ENCODE measurements at places on chromosomes 5 and 9.
A peak's percentile ranks its signal among the peaks of the same experiment; 100 is the strongest.

GRCh38 chr5:12999667-13000066 is 944.8 kb downstream of the DNAH5 start:
- DNase-seq = no peak

DNA sequence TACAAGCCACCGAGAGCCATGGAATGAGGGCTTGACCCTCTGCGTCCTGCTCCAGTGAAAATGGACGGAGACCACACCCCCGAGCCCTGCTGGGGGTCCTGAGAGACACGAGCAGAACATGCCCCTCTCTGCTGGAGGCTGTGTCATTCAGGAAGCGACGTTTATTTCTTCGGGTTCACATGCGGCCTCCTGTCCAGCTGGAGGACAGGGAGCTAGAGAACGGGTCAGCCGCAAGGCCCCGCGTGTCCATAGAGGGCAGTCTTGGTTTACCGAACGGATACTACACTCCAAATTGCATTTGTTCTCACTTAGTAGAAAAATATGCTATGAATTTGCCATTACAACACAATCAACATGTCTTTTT is 36.1 kb downstream of the MRPL36 start:
- DNase-seq = peak; percentile 42

GRCh38 chr9:133102190-133103021 is 18.6 kb downstream of the RALGDS start:
- DNase-seq = no peak

GRCh38 chr5:115838885-115839518 is 2.4 kb downstream of the ATG12 start:
- peak; percentile 15 for DNase-seq

GRCh38 chr5:43171926-43172325 is 20.1 kb upstream of the NIM1K start:
- no peak for DNase-seq

- peak; percentile 49 for DNase-seq
Measured at GRCh38 chr9:5442400-5443011, 4.8 kb upstream of the PLGRKT start.

GRCh38 chr9:14520341-14520740 is 172.9 kb downstream of the ZDHHC21 start:
- no peak for DNase-seq

GRCh38 chr9:115018547-115019435 is 88.4 kb upstream of the TNFSF8 start:
- no peak for DNase-seq

DNA sequence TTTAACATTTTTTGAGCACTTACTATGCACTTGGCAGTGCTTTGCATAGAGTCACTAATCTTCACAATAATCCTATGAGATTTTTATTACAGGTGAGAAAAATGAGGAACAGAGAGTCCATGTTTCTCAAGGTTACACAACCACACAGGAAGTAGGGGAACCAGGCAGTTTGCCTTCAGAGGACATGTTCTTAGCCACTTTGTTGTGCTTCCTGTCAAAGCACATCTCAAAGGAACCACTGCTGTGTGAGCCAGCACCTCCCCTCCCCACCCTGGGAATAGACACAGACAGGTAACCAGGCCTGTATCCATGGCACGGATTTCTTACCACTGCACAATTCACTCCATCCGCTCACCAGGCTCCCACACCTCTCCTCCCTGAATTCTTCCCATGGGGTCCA is 6.3 kb upstream of the DNAJB5 start:
- DNase-seq = no peak

GRCh38 chr9:89903141-89903475 is 298.3 kb downstream of the GADD45G start:
- DNase-seq = no peak

DNA sequence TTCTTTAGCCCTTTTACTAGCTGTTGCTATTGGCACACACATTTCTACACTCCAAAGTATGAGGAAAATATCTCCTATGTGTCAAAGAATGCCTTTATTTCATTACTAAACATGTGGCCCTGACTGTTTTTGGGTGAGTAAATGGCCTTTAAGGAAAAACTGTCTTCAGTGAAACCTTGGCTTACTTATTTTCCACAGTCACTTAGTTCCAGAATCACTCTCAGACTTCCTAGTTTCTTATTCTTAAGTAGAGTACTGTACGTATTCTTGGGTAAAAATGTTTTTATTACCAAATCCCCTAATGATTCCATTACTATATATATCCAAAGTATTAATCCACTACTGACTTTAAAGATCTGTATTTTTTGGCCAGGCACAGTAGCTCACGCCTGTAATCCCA is 27.5 kb downstream of the ERP44 start:
- DNase-seq = no peak

GRCh38 chr9:125435776-125436612 is 174.4 kb downstream of the GAPVD1 start:
- no peak for DNase-seq

DNA sequence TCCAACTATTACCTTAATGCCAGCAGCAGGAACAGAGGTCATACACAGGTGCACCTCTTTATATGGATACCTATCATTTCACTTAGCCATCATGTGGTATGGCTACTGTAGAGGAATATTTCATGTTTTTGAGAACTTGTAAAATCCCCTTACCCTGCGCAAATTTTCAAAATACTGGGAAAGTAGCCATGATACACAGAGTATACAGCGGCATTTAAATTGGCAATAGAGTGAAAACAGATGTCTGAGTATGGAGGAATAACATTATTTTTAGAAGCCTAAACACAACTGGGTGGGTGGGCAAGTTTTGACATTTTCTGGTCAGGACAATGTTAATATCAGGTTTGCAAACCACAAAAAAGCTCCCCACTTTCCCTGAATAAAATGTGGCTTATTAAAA is 109.5 kb downstream of the SMIM23 start:
- no peak for DNase-seq

GRCh38 chr9:132877824-132878694 is at the start of gene AK8:
Gene AK8 (minus strand): TSS chr9:132878284. CDS start chr9:132878255, 29 bp downstream.
- DNase-seq = peak; percentile 85

- DNase-seq = no peak
Measured at GRCh38 chr5:820245-820644, 30.5 kb downstream of the ZDHHC11 start.

DNA sequence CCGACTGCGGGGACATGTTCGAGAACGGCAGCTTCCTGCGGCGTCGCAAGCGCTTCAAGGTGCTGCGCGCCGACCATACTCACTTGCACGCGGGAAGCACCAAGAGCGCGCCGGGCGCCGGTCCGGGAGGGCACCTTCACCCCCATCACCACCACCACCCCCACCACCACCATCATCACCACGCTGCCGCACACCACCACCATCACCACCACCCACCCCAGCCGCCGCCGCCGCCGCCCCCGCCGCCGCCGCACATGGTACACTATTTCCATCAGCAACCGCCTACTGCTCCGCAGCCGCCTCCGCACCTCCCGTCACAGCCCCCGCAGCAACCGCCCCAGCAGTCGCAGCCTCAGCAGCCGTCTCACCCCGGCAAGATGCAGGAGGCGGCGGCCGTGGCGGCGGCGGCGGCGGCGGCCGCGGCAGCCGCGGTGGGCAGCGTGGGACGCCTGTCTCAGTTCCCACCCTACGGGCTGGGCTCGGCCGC is 514 bp downstream of the FOXB2 start:
- DNase-seq = no peak

GRCh38 chr5:5374009-5374715 is 48.3 kb upstream of the ICE1 start:
- DNase-seq = no peak

GRCh38 chr5:122078116-122079110 is at the start of gene LOX:
Gene LOX (minus strand): TSS chr5:122078259. CDS start chr5:122077985, 274 bp downstream.
- DNase-seq = peak; percentile 5

DNA sequence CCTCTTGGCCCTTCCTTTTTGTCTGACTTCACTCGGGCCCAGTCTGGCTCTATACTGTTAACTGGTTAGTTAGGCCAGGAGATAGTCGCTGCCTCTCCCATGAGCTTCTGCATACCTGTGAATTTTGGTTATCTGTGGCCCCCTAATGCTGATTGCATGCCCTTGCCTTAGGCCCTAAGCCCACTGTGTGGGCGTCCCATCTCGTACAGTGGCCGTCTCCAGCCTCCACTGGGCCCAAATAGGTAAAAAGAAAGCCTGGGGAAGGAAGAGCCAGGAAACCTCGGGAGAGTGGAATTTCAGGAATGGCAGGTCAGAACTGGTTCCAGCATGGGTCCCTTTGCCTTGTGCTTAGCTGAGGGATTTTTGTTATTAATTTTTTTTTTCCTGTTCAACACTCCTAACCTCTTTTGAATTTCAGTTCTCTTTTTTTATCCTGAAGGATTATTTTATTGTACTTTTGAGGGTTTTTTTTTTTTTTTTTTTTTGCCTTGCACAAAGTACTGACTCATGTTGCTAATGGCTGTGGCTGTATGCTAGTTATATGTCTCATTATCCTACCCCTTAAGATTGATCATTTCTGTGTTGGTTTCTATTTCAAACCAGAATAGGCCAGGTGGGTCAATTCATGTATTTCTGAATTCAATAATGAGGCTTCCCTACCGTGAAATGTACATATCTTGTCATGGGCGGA is 3.4 kb downstream of the PRRC2B start:
- no peak for DNase-seq

DNA sequence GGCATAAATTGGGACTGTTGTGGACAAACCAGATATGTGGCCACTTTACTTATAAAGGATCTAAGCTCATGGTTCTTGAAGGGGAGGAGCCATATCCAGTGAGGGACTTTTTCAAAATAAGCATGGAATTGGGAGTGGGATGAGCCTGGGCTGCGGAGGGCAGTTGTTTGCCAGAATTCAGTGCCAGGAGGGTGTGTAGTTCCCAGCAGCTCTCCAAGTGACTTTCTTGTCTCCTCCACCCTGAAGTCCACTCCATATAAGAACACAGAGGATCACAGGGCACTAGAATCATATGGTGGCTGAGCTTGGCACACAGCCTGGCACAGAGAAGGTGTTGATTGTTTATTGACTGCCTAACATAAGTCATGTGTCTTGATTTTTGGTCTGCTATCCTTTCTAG is 121.1 kb downstream of the CAVIN4 start:
- DNase-seq = no peak

DNA sequence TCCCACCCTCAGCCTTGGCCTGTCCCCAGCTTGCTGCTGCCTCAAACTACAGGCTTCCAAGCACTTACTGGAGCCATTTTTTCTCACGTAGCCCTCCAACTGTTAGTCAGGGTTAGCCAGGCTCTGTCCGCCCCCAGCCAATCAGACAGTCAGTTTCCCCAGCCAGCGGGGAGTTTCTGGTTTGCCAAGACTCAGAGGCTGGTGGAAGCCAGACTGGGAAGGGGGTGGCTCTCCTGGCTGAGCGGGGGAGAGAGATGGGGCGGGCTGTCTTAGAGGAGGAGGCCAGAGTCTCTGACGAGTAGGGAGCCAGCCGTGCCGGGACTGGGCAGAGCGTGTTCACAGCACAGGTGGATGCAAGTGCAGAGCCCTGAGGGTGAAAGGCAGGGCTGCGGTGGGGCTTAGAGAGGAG is 15.3 kb downstream of the PROP1 start:
- DNase-seq = no peak

DNA sequence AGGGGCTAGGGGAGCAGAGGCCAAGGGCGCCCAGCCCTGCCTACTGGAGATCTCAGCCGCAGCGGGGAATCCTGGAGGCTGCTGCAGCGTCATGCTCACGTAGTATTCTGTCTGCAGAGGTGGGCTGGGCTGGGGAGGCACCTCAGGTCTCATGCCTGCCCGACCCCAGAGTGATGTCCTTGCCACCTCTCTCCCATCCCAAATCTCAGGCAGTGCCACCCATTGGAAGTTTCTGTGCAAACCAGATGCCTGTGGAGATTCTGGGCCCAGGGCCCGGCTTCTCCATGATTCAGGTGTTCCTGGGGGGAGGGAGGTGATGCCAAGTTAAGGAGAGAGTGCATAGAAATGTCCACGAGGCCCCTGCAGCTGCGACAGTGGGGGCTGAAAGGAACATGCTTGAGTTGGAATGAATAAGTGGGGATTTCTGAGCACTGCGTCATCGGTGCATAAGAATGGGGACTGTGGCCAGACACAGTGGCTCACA is 72.0 kb downstream of the ANKRD33B start:
- peak; percentile 44 for DNase-seq

DNA sequence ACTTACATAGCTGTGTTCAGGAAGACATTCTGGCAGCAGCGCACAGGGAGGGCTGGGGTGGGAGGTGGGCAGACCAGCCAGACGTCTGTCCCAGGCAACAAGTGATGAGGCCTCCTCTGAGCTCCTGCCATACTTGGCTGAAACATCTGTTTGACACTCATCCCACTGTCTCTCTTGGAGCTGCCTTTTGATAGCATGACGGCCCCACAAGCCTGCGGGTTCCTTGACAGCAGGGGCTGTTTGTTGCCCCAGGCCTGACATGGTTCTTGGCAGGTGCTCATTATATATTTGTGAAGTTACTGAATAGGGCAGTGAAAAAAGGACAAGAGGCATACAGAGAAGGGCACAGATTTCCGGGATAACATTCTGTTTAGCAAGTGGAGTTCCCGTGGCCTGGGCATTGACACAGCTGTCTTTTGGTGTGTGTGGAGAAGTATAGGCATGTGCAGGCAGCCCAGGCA is 22.2 kb upstream of the B4GALT1 start:
- no peak for DNase-seq

- no peak for DNase-seq
Measured at GRCh38 chr9:114518599-114519022, 13.3 kb upstream of the WHRN start.

DNA sequence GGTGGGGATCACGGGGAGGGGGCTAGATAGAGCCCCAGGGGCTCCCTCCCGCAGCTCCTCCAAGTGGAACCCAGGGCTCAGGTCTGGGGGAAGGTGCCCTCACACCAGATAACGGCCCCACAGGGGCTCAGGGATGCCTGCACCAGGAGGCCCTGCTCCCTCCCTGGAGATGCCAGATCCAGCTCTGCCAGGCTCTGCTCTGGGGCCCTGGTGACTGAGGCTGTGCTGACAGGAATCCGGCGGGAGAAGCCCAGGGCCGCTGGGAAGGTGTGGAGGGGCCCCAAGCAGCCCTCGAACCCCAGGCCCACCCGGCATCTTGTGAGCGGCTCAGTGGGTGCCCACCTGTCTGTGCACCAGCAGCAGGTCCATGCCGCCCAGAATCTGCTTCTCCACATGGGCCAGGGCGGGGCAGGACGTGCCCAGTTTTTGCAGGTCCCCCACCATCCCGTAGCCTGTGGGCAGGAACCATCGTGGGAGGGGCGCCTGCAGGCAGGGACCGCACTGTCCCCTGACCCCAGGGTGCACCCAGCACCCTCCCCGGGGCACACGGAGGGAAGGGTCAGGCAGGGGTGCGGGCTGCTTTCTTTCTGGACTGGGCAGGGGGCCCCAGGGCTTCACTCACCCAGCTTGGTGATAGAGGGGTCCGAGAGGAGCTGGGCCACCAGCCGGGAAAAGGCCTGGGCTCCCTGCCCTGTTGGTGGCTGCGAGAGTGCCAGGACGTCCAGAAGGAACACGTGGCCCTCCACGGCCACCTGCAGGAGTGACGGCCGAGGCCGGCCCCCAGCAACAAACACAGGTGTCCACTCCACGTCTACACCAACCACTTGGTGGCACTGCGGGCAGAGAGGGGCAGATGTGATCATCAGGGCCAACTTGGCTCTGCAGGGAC is 48.9 kb upstream of the NRARP start:
- DNase-seq = no peak
